Activated CD4-positive, alpha-beta T cell treated with anti-CD3 and anti-CD28 coated beads, Interleukin-2, amount 50 U/mL, for 4 hours (primary cell): ENCODE measurements at places on chromosomes 3 and 15.

DNA sequence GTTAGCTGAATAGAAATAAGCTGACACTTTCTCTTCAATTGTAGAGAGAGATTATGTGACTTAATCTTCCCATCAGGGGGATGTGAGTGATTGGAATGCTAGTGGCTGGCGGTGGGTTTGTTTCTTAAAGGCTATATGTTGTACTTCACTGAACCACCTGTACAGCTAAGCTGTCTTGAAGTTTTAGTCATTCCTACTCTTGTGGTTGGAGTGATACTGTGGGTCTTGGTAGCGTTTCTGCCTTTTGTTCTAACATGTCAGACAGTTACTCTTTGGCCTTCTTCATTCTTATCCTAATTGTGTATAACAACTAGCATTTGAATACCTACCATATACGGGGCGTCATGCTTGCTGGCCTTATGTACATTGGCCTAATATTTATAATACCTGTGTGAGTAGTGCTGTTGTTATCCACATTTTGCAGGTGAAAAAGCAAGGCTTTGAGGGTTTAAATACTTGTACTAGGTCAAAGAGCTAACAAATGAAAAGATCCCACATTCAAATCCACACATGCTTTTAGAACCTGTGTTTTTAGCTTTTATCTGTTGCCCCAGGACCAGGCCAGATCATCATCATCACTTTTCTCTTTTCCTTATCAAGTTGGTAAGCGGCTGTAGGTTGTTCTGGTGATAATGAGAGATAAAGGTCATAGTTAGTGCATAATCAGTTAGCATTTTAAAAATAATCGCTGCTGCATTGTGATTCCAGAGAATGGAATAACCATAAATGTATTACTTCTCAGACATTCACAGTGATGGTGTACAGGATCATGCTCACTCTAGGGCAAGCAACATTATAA is 50.2 kb downstream of the AKAP13 start:
- DNase-seq, result no peak

DNA sequence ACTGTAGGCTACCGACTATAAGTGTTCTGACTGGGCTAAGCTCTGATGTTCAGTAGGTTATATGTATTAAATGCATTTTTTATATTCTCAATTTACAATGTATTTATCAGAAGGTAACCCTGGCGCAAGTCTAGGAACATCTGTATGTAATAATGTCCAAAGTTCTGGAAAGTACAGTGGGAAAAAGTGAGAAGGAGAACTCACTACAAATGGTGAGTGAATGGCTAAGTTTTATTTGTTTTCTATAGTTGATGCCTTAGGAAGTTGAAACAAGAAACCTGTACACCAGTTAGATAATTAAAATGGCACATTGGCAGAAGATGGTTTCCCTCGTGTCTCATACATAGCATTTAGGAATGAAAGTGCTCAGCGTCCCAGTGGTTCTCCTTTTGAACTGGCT is 333.4 kb upstream of the THRB start:
- DNase-seq, result no peak

DNA sequence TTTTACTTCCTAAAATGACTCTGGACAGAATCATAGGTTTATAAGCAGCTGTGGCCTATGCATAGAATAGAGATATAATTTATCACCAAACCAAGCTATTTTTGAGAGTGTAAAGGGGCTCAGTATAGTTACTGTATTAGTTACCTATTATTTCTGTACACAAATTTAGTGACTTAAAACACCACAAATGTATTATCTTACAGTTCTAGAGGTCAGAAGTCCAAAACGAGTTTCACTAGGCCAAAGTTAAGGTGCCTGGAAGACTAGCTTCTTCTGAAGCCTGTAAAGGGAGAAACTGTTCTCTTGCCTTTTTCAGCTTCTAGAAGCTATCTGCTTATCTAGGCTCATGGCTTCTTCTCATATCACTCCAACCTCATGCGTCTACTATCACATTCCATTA is 30.1 kb downstream of the CCDC54 start:
- DNase-seq, result no peak

DNA sequence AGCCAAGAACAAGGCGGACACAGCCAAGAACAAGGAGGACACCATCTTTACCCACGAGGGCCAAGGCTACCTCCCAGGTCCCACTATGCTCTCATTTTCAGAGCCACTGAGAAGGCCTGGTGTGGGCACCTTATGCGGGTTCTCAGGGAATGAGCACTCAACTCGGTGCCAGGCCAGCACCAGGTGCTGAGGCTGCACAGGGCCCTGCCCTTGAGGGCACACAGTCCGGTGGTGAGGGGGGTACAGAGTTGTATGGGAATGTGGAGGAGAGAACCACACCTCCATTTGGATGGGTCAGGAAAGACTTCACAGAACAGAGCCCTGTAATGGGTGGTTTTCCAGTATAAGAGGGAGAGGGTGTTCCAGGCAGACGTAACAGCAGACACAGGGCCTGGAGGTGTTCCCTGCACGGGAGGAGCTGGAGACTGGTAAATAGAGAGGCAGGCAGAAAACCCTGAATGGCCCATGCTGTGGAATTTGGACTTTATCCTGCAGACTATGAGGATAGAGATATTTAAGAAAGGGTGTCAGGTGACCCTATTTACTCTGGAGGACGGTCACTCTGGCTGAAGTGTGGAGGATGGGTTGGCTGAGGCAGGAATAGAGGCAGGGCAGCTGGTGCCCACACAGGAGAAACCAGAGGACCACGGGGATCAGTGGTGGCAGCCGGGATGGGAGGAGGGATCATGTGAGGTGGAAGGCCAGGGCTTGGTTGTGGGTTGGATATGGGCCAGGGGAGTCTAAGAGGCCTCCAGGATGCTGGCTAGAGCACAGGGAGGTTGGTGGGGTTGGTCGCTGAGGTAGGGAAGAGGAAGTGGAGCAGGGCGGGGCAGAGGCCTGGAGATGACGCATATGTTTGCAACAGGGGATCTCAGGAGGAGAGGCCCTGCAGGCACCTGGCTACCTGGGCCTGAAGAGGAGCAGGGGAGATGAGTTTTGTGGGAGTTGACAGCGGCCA is 34.6 kb downstream of the CRABP1 start:
- no peak for DNase-seq

DNA sequence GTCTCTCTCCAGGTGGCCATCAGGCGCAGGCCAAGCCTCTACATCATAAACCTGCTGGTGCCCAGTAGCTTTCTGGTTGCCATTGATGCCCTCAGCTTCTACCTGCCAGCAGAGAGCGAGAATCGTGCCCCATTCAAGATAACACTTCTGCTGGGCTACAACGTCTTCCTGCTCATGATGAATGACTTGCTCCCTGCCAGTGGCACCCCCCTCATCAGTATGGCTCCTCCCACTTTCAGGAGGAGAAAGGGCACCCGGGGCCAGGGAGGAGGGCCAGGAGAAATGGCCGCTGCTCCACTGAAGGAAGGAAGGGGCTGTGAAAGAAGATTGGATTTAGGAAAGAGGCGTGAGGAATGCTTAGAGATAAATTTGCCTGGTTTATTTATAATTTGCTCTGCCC is 6.6 kb downstream of the HTR3C start:
- no peak for DNase-seq
